Stimulated activated CD4-positive, alpha-beta T cell treated with anti-CD3 and anti-CD28 coated beads, Interleukin-4, amount 100 ng/mL, for 24 hours (primary cell): ENCODE measurements at places on chromosomes 16 and 17.

DNA sequence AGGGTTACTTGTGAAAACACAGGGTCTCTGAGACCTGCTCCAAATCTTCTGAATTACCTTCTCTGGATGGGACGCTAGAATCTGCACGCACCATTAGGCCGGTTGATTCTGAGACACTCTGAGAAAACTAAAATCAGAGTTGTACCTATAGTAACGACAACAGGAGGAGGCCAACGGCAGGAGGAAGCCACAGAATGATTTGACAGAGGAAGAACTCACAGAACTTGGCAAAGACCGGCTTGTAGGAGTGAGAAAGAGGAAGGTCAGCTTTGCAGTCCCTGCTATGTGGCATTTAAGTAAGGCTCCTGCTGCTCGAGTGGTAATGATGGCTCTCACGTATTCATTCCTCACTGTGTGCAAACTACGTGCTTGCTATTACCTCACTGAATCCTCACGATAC, 483.0 kb downstream of the TMEM114 start:
- DNase-seq = no peak

- no peak for DNase-seq
Observed at GRCh38 chr17:59377410-59377809, 46.0 kb downstream of the YPEL2 start.

- DNase-seq = no peak
Observed at GRCh38 chr16:86010680-86011141, 111.7 kb downstream of the IRF8 start.

DNA sequence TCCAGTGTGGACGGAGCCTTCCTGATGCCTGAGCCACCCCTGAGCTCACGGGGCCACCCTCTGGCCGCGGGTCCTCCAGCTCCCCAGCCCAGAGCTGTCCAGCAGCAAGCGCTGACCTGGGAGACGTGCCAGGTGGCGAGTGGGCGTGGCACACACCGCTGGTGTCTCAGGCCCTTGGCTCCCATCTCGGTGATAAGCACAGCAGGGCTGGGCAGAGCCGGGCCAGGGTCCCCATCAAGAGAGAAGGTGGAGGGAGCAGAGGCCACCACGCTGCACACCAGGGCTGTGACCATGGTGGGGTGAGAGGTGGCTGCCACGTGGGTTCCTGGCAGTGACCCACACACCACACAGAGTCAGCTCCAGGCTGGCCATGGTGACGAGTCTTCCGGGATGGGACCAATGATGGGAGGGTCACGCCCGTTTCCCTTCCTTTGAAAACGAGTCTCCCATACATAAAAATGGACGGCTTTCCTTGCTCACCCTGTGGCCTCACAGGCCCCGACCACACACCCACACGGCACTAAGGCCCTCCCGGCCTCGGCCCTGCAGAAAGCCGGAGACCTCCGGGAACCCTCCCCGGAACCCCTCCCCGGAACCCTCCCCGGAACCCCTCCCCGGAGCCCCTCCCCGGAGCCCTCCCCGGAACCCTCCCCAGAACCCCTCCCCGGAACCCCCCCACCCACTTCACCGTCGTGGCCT, 16.8 kb downstream of the UTS2R start:
- no peak for DNase-seq

DNA sequence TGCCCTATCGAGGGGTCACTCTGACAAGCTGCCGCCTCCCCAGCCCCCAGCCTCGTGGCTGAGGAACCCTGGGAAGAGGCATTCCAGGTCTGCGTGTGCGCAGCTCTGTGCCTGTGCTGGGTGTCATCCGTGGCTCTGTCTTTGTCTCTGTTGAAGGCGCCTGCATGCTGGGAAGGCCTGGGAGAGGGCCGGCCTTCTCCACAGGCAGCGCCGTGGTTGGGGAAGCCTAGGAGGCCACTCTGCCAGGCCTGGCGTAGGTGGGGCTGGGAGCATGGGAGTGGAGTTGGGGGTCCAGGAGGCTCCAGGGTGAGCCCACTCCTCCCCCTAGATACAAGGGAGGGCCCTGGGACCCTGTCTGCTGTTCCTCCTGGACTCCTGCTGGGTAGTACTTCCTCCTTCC, 3.3 kb downstream of the NHERF2 start:
- DNase-seq = no peak

- DNase-seq = no peak
Observed at GRCh38 chr17:12731839-12732238, 57.5 kb upstream of the ARHGAP44 start.

- peak; percentile 79 for DNase-seq
Observed at GRCh38 chr17:79087428-79088143, 13.0 kb downstream of the ENGASE start.

DNA sequence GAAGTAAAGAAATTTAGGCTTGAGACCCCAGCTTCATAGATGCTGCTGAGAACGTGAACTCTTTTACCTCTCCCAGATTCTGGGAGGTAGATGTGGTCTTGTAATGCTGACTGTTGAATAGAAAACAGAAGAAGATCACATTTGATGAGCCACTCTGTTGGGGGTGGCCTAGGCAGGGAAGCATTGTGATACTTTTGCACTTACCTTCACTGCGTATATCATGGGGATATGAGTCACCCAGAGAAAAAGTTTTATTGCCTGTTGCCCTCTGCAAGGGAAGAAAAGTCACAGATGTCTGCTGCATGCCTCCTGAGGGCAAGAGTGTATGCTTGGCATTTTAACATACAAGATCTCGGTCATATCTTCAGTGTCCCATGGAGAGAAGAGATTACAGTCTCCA, 365.4 kb downstream of the SNX29 start:
- no peak for DNase-seq

- peak; percentile 17 for DNase-seq
Observed at GRCh38 chr16:79007614-79008013, 592.9 kb downstream of the MAF start.

GRCh38 chr16:72751076-72751475, 296.9 kb downstream of the ZFHX3 start:
- DNase-seq = no peak

DNA sequence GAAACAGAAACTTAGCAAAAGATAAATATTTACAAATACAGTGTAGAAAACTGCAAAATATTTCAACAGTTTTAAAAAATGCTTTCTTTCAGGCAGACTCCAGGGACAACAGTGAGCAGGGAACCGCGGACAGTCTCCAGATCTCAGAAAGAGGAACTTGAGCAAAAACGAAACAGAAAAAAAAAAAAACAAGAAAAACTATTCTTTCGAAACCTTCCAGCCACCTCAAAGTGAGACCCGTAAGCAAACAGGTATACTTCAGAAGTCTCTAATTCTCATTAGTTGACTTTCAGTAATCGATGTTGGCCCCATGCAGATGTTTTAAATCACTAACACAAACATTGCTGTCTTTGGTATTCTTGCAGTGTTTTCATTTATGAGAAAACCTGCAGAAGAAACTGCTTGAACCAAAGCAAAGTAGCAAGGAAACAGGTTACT, 15.7 kb upstream of the CCL1 start:
- peak; percentile 7 for DNase-seq

GRCh38 chr17:55430541-55431288, 9.1 kb upstream of the MMD start:
- no peak for DNase-seq

DNA sequence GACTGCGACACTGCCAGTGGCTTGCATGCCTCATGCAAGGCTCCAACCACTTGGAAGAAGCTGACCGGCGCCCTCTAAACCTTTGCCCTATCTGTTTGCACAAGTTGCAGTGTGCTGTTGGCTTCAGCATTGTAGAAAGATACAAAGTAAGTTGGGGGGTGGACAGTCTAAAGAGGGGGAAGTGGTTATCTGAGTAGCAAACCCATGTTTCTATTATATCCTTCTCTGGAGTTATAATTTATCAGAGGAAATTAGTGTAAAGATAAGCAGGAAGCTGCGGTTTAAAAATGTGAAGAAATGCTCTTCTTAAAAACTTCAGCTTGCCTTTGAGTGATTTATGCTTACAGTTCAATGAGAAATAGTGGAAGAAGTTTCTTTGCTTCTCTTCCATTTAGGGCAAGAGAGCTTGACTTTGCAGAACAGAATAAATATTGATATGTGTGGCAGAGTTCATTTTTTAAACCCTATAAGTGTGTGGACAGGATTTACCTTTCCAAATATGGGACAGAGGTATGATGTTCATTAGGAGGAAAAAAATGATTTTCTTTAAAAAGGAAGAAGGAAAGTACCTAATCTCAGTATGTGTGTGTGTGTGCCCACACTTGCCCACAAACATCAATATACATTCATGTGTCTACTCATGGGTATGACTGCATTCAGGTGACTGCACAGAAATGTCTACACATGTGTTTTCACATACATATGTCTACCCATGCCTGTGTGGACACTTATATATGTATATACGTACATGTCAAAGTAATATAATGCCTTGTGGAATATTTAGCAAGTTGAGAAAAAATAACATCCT, 8.1 kb downstream of the AMZ2 start:
- peak; percentile 41 for DNase-seq

- DNase-seq = peak; percentile 31
Observed at GRCh38 chr17:35460354-35460851, 11.8 kb upstream of the SLFN13 start.

- DNase-seq = no peak
Observed at GRCh38 chr16:85302018-85302847, 190.0 kb upstream of the CIBAR2 start.

DNA sequence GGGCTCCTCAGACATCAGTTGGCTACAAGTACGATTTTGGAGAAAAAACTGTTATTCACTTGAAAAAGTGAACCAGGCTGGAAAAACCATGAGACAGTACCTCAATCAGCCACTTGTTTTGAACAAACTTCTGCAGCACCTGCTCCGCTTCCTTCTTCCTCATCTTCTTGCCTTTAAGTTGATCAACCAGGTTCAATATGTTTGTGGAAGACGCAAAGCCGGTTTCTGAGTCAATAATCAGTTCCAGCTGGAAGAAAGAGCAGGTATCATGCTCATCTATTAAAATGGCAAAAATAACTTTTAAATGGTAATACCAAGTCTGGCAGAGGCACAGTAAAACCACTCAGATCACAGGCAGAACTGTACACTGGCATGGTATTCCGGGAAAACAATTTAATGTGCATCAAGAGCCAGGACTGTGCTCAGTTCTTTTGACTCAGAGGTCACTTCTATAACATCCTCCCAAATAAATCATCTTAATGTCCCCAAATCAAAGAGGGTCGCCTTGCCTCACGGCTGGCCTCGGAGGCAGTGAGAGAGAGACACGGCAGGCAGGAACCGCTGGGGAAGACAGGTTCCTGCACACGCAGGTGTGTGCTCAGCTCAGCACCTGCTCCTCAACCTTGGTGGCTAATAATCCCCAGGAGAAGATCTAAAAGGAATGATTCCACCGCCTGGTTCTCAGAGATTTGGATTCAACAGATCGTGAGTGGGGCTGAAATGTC, 29.7 kb downstream of the KDM8 start:
- DNase-seq = no peak

GRCh38 chr17:49187301-49187700, 23.1 kb downstream of the GNGT2 start:
- DNase-seq = no peak

- DNase-seq = no peak
Observed at GRCh38 chr17:69634844-69635243, 220.3 kb downstream of the MAP2K6 start.

GRCh38 chr17:49952209-49952911, 16.6 kb upstream of the DLX4 start:
- DNase-seq = peak; percentile 82

DNA sequence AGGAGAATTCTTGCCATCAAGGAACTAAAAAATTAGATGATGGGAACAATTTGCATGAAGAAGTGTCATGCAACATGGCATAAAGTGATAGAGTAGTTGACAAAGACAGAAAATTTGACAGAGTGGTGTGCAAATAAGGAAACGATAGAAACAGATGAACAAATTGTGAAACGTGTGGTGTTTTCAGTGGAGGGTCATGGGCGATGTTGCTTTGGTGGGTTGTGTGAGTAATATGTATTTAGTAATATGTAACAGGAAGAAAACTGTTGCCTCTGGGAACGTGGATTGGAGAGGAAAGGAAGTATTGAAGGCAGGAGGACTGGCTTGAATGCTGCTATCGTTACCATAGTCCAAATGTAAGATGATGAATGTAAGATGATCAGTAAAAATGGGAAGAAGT, 3.6 kb downstream of the COX10 start:
- no peak for DNase-seq

DNA sequence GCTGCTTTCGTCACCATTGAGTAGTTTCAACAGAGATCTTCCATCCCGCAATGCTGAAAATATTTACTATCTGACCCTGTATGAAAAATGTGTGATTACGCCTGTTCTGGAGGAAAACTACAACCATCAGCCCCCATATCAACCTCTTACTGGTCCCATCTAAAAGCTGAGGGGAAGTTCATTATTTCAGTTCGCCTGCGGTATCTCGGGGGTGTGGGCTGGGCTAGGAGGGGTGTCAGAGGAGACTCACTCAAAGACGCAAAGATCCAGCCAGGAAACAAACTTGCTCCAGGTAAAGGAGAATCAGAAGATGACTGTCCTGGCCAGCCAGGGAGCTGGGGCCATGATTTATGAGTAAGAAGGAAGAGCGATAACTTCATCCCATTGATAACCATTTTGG, 13.7 kb downstream of the CACNG1 start:
- no peak for DNase-seq

DNA sequence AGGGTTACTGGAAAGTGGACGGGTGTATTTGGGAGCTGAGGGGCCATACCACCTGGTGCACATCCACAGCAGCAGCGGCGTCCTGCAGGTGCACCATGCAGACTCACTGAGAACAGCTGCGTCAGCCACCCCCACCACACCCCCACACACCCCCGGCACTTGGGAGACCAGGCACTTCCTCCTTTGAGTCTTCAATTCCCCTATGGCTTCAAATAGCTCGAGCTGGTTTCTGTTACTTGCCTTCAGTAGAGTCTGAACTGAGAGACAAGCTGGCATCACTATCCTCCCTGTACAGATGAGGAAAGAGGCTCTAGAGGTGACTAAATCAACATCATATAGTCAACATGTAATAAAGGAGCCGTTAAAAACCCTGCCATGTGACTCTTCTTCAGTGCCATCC, 15.4 kb downstream of the CUEDC1 start:
- no peak for DNase-seq

DNA sequence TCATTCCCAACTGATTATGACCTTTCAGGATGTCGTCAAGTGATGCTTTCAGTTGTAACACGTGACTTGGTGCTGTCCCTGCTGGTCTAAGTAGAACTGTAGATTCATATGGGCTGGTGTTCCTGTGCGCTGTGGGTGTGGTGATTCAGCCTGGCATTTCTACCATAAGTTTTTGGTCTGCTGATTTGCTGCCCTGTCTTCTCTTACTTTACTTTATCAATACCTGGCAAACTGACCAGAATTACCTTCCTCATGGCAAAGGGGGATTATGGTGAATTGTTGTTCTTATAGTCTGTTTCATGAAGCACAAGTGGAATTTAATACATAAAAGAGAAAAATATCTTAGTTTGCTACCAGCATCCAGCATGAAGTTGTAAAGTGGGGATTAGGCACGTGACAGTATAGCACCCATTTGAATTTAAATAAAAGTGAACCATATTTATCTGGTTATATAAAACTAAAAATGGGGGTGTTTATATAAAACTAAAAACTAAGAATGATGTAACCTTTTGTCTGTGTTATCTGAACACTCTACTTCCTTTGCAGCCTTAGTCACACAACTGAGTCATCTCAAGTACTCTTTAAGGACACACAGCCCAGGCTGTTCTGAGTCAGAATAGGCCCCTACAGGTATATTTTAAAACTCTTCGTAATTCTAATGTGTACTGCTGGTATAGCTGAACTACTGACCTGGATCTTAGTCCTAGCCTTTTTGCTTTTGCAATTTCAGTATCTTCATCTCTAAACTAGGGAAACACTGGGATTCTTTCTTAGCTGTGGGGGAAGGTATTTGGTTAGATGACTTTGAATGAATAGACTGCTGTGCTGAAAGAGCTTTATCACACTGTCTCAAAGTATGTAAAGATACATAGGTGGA, 28.3 kb downstream of the TTC19 start:
- peak; percentile 74 for DNase-seq

- no peak for DNase-seq
Observed at GRCh38 chr16:61926766-61927165, 109.5 kb downstream of the CDH8 start.
